ENCODE measurements at places on chromosomes 11 and 22. TPM values are rescaled to one million over a fixed set of nuclear protein-coding genes. Genes with fewer than 3 reads are reported as not detected.

Gene ARHGEF17
- 66.9 TPM for total RNA-seq

Gene MS4A6E
- total RNA-seq, result 1.4 TPM

Gene GPR83
- not detected for total RNA-seq

Gene TRIM34
- 10.3 TPM for total RNA-seq

Gene USP2
- 10.8 TPM for total RNA-seq

Gene SGSM1
- total RNA-seq, result 7.7 TPM

Gene TMEM191B
- total RNA-seq, result not detected

Gene RIC3
- 27.3 TPM for total RNA-seq

Data from prostate gland (tissue), 2 donors.